Foreskin keratinocyte (primary cell): ENCODE measurements at places on chromosomes 2 and 18. TPM values are rescaled to one million over a fixed set of nuclear protein-coding genes. Genes with fewer than 3 reads are reported as not detected.

Gene SPATA3
- not detected in 2 replicates for polyA plus RNA-seq

GRCh38 chr2:67948506-67948905 is 114.3 kb downstream of the C1D start:
- DNase-seq = no peak

DNA sequence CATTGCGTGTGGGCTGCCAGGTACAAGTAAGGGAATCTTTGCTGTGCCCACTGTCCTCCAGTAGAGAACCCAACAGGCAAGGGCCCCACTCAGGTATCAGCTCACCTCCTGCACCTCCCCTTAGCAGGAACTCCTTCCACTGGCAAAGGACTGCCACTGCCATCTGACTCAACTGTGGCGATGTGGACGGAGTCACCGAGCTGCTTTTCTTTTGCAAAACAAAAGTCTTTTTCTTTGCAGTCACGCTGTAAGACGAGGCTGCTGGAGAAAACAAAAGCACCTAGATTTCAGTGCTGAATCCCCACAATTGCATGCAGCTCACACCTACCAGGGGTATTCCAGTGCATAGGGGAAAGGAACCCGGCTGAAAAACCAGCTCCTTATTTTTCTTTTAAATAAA is 7.9 kb downstream of the MTERF4 start:
- no peak for DNase-seq

DNA sequence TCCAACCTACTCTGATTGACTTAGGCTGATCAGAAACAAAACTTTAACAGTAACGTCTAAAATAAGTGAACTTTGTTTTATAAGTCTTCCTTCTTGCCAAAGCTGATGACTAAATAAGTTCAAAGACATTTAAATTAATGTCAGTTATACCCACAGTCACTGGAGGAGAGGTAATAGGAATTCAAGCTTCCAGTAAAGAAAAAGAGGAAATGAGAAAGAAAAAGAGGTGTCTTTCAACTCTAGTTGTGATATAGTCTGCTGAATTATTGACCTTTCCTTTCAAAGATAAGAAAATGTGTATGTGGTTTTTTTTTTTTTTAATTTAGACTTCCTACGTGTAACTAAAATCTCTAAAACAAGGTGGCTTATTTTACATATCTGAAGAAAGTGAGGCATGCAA is 191.5 kb downstream of the SLC8A1 start:
- no peak for DNase-seq

GRCh38 chr2:218089259-218089658 is 20.2 kb downstream of the RUFY4 start:
- no peak for DNase-seq

DNA sequence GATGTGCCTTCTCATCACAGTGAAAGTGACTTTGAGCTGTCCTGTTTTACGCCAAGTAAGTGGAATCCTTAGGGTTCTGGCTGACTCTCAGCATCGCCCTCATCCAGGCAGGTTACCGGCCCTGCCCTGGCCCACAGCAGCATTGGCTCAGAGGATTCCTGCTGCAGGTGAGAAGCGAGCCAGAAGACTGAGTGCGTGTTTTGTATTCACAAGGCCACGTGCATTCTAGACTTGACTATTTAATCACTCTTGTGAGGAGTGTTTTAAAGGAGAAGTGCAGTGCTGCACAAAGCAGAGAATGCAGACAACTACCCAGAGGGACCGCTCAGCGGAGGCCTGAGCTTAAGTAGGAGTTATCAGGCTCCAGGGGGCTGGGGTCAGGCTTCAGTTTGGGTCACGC is 48.3 kb downstream of the LAMA3 start:
- DNase-seq = no peak
